ENCODE measurements at places on chromosomes 12 and 14. TPM values are rescaled to one million over a fixed set of nuclear protein-coding genes. Genes with fewer than 3 reads are reported as not detected.

- no peaks in the 10 kb centered on the region for H3K36me3 ChIP-seq
- no peaks in the 10 kb centered on the region for H3K27me3 ChIP-seq
- no peaks in the 10 kb centered on the region for H3K4me1 ChIP-seq
- DNase-seq: no peak
- no peak overlapping the region for H3K4me3 ChIP-seq
Measured at GRCh38 chr12:3951380-3952135, 78.4 kb upstream of the PARP11 start.

DNA sequence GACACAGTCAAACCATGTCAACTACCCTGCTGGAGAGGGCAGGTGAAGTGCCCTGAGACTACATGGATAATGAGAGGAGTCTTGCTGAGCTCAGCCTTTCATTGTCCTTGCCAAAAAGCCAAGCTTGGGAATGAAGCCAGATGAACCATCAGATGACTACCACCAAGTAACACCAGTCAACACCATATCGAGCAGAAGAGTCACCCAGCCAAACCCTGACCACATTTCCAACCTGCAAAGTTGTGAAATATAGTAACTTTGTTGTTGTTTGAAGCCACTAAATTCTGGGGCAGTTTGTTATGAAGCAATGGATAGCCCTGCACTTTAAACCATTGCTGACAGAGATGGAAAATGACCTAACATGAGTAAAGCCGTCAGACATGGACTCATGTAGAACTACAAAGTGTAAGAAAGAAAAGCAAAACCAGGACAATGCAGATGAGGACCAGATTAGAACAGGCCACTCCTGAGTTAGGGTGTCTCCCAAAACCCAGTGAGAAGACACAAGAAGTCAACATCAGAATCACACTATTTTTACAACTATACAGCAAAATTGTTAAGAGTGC, 12.5 kb upstream of the CRADD start:
- no peaks in the 10 kb centered on the region for H3K27me3 ChIP-seq
- no peak for DNase-seq
- H3K4me3 ChIP-seq: no peak overlapping the region
- H3K36me3 ChIP-seq: no peaks in the 10 kb centered on the region
- H3K27ac ChIP-seq: no peak overlapping the region

DNA sequence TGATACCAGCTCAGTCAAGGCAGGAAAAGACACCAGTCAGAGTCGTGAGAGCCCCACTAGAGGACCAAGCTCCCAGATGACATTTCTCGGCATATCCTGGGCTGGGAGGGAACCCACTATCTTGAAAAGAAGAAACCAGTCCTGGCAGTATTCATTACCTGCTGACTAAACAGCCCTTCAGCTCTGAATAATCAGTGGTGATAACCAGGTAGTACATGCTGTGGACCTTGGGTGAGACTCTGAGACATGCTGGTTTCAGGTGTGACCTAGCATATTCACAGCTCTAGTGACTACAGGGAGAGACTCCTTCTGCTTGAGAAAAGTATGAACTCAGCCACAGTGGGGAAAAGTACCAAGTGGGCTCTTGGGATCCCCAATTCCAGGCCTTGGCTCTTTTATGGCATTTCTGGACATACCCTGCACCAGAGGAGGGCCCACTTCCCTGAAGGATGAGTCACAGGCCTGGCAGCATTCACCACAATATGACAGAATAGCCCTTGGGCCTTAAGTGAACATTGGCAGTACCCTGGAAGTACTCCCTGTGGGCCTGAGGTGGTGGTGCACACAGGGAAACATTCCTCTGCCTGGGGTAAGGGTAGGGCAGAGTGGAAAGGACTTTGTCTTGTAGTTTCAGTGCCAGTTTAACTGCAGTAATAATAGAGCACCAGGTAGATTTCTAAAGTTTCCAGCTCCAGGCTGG, 82.6 kb upstream of the SLC38A4 start:
- no peak overlapping the region for H3K4me3 ChIP-seq
- no peak for DNase-seq
- H3K27ac ChIP-seq: no peak overlapping the region
- H3K27me3 ChIP-seq: no peaks in the 10 kb centered on the region
- H3K4me1 ChIP-seq: no peaks in the 10 kb centered on the region

- DNase-seq: peak; percentile 53
- H3K4me3 ChIP-seq: peak overlapping the region; percentile 42
- H3K36me3 ChIP-seq: peaks cover 39% of the 10 kb centered on the region
- peak overlapping the region; percentile 89 for H3K27ac ChIP-seq
- H3K27me3 ChIP-seq: no peaks in the 10 kb centered on the region
Measured at GRCh38 chr12:8038659-8039114, 6.2 kb downstream of the FOXJ2 start.

- DNase-seq: no peak
- no peaks in the 10 kb centered on the region for H3K4me1 ChIP-seq
- no peak overlapping the region for H3K27ac ChIP-seq
- H3K36me3 ChIP-seq: no peaks in the 10 kb centered on the region
- H3K4me3 ChIP-seq: no peak overlapping the region
- no peaks in the 10 kb centered on the region for H3K27me3 ChIP-seq
Measured at GRCh38 chr12:131613678-131614077, 97.2 kb upstream of the SFSWAP start.

- peak; percentile 67 for DNase-seq
- peaks cover 30% of the 10 kb centered on the region for H3K4me1 ChIP-seq
- H3K36me3 ChIP-seq: no peaks in the 10 kb centered on the region
- H3K27me3 ChIP-seq: no peaks in the 10 kb centered on the region
- H3K27ac ChIP-seq: peak overlapping the region; percentile 77
Measured at GRCh38 chr14:68682166-68683103, 110.4 kb downstream of the ZFP36L1 start.

DNA sequence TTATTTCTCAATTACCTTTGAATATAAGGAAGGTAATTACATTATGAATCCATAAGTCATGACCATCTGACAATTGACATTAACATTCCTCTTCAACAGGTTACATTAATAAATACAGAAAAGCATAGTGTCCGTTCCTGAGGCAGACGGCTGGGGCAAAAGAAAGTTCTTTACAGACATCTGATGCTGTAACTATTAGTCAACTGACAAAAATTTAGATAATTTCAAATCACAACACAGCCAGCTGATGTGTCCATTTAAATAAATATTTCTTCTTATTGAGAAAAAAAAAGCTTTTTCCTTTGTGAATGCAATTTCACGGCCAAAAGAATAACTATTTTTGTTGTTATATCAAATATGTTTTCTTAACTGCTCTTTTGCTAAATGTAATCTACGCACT, 9.2 kb upstream of the PYROXD1 start:
- H3K27ac ChIP-seq: no peak overlapping the region
- no peaks in the 10 kb centered on the region for H3K36me3 ChIP-seq
- H3K4me1 ChIP-seq: no peaks in the 10 kb centered on the region

GRCh38 chr14:99478128-99478527, 2.5 kb downstream of the SETD3 start:
- no peaks in the 10 kb centered on the region for H3K36me3 ChIP-seq
- H3K27ac ChIP-seq: peak overlapping the region; percentile 95
- no peak overlapping the region for H3K4me3 ChIP-seq
- no peak for DNase-seq

DNA sequence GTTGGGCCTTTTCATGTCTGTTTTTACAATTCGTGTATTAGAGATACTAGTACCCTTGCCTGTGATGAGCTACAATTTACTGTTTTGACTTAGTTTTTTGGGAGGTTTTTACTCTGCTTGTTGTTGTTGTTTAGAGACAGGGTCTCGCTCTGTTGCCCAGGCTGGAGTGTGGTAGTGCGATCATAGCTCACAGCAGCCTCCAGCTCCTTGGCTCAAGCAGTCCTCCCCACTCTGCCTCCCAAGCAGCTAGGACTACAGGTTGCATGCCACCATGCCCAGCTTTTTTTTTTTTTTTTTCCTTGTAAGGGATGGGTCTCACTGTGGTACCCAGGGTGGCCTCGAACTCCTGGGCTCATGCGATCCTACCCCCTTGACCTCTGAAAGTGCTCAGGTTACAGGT, 52.0 kb upstream of the DIP2B start:
- DNase-seq: no peak
- no peaks in the 10 kb centered on the region for H3K36me3 ChIP-seq
- no peak overlapping the region for H3K4me3 ChIP-seq
- H3K27me3 ChIP-seq: no peaks in the 10 kb centered on the region
- H3K4me1 ChIP-seq: peaks cover 13% of the 10 kb centered on the region
- H3K27ac ChIP-seq: no peak overlapping the region

The TAS2R30 gene
- not detected for total RNA-seq

The NKX2-1 gene
- not detected for total RNA-seq

The KRT77 gene
- not detected for total RNA-seq

The CMA1 gene
- not detected for total RNA-seq

The KLRC2 gene
- not detected for total RNA-seq

The RNU4-1 gene
- not detected for total RNA-seq

The TECPR2 gene
- 45.0 TPM for total RNA-seq
